ENCODE measurements at places on chromosomes 7 and 10.
A peak's percentile ranks its signal among the peaks of the same experiment; 100 is the strongest.

- peak; percentile 47 for DNase-seq
Measured at GRCh38 chr10:75187961-75188426, 22.6 kb upstream of the VDAC2 start.

- DNase-seq, result no peak
Measured at GRCh38 chr7:143901332-143901667, 676 bp downstream of the TCAF1 start.

DNA sequence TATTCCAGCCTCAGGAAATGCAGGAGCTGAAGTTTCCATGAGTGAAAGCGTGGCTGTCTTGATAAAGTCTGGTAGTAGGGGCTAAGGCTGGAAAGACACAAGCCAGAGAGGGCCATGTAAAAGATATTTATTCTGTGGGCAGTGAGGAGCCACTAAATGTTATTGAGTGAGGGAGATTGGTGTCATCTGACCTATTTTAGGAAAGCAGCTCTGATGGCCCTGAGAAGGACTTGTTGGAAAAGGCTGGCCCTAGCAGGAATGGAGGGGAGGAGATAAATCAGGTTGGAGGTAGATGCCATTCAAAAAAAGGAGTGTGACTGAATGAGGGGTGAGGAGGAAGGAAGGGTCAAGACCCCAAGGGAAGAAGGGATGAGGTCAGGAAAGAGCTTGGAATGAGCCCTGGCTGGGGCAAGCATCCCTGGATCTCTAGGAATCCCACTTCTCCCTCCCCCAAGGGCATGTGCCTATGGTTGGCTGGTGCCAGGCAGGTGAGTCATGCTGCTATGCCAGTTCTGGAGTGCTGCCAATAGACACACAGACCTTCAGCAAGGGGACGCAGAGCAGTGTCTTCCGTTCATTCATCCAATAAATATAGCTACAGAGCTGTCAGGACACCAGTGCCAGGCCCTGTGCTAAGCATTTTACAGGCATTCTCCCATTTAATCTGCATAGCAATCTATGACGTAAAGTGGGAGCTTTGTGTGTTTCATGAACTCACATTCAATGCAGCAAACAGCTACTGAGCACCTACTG lies 2.0 kb downstream of the ANKRD2 start:
- no peak for DNase-seq

- no peak for DNase-seq
Measured at GRCh38 chr10:36717118-36717517, 408.3 kb upstream of the ANKRD30A start.

DNA sequence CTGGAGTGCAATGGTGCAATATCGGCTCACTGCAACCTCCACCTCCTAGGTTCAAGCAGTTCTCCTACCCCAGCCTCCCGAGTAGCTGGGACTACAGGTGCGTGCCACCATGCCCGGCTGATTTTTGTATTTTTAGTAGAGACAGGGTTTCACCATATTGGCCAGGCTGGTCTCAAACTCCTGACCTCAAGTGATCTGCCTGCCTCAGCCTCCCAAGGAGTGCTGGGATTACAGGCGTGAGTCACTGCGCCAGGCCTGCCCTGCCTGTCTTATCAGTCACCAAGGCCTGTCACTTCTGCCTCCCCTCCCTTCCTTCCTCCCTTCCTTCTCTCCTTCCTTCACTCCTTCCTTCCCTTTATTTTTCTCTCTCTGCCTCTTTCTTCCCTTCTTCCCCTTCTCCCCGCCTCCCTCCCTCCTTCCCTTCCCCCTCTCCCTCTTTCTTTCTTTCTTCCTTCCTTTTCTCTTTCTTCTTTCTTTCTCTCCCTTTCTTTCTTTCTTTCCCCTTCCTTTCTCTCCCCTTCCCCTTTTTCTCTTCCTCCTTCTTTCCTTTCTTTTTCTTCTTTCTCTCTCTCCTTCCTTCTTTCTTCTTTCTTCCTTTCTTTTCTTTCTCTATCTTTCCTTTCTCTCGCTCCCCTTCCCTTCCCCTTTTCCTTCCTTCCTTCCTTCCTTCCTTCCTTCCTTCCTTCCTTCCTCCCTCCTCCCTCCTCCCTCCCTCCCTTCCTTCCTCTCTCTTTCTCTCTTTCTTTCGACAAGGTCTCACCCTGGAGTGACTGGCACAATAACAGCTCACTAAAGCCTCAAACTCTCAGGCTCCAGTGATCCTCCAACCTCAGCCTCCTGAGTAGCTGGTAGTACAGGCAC lies 3.1 kb upstream of the ST7 start:
- no peak for DNase-seq

GRCh38 chr7:121083138-121083789 lies 94.8 kb downstream of the CPED1 start:
- no peak for DNase-seq

GRCh38 chr10:35394411-35394851 lies 58.1 kb downstream of the CCNY start:
- DNase-seq, result no peak

GRCh38 chr7:14045651-14046050 lies 56.2 kb upstream of the ETV1 start:
- no peak for DNase-seq

GRCh38 chr10:103278537-103278823 lies 1.5 kb downstream of the INA start:
- DNase-seq, result no peak

DNA sequence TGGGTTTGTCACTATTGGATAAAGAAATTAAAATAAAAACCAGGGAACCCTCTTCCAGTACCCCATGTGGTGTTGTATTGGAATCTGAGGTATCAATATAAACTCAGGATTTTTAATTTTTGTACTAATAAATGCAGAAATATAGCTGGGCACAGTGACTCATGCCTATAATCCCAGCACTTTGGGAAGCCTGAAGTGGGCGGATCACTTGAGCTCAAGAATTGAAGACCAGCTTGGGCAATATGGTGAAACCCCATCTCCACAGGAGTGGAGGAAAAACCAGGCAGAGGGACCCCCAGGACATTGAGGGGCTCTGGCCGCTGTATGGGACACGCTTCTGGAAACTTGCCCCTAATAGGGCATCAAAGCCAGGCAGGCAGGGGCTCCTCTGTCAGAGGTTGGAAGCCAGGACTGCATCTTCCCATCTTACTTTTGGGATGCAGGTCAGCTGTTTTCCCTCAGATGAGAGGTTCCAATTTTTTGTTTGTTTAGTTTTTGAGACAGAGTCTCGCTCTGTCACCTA lies 11.1 kb downstream of the ADIRF start:
- no peak for DNase-seq

DNA sequence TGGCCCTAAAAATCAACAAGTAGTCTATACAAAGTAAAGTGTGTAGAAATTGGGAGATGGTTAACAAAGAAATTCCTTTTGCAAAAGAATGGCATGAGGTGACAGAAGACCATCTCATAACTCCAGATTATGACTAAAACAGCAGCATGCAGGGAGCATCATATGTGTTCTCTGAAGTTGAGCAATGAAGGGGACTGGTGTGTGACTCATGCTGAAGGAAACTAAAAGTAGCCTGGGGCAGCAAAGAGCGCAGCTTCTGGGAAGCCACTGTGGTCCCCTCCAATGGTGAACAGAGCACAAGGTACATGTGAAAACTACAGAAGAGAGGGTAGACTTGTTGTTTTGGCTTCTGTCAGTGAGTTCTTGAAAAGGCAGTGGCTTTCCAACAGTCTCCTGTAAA lies 133.4 kb downstream of the MACC1 start:
- DNase-seq, result no peak

DNA sequence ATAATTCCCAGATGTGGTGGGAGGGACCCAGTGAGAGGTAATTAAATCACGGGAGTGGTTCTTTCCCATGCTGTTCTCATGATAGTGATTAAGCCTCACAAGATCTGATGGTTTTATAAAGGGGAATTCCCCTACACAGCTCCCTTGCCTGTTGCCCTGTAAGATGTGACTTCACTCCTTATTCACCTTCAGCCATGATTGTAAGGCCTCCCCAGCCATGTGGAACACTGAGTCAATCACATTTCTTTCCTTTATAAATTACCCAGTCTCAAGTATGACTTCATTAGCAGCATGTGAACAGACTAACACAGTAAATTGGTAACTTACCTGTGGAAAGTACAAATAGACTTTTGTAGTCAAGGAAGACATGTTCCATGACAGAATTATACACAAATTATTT lies 55.2 kb downstream of the ZNF716 start:
- DNase-seq, result no peak

GRCh38 chr10:98953251-98953650 lies 282.4 kb downstream of the HPSE2 start:
- no peak for DNase-seq

DNA sequence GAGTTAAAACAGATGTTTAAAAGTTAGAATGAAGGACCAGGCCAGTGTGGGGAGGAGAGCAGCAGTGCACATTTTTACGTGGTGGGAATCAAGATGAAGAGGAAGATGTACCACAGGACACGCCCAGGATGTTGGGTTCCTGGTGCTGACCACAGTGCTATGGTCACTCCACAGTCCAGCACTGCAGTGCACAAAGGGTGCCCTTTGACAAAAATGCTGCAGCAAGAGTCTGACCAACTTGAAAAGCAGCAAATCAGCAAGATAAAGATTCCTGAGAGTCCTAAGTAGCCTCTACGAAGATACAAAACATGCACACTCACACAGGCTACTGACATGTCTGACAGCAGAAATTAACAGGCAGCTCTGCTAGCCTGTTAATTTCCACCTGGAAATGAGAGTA lies 107.1 kb downstream of the PIP4K2A start:
- DNase-seq, result no peak

GRCh38 chr7:70726951-70727378 lies 405.0 kb upstream of the GALNT17 start:
- no peak for DNase-seq

DNA sequence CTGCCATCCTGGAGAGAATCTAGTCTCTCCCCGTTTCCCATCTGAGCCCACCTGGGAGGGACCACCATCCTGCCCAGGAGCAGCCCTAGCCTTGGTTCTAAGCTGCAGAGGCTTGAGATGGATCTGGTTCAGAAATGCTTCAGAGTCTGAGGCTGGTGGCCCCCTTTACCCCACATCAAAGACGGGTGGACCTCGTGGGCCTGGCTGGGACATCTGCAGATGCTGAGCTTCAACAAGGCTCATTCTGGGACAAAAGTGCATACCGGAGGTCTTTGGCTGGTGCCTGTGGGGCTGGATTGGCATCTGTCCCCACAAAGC lies 4.9 kb upstream of the IRF5 start:
- no peak for DNase-seq

DNA sequence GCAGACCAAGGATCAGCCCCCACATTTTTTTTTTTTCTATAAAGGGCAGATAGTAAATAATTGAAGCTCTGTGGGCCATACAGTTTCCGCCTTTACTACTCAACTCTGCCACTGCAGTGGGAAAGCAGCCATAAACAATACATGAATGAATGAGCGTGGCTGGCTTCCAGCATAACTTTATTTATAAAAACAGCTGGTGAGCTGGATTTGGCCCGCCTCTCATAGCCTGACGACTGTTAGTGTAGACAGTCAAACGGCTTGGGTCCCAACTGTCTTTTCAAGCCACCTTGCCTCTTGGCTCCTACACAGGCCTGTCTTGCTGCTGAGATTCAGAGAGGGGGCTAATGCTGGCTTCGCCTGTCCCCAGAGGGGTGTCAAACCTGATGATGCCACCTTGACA lies 169.8 kb upstream of the GPR26 start:
- no peak for DNase-seq

- DNase-seq, result no peak
Measured at GRCh38 chr7:30382607-30383006, 96.0 kb downstream of the NOD1 start.

- DNase-seq, result no peak
Measured at GRCh38 chr7:155482511-155483183, 24.7 kb downstream of the EN2 start.

GRCh38 chr7:1136841-1137516 lies 23.0 kb downstream of the ZFAND2A start:
- no peak for DNase-seq

DNA sequence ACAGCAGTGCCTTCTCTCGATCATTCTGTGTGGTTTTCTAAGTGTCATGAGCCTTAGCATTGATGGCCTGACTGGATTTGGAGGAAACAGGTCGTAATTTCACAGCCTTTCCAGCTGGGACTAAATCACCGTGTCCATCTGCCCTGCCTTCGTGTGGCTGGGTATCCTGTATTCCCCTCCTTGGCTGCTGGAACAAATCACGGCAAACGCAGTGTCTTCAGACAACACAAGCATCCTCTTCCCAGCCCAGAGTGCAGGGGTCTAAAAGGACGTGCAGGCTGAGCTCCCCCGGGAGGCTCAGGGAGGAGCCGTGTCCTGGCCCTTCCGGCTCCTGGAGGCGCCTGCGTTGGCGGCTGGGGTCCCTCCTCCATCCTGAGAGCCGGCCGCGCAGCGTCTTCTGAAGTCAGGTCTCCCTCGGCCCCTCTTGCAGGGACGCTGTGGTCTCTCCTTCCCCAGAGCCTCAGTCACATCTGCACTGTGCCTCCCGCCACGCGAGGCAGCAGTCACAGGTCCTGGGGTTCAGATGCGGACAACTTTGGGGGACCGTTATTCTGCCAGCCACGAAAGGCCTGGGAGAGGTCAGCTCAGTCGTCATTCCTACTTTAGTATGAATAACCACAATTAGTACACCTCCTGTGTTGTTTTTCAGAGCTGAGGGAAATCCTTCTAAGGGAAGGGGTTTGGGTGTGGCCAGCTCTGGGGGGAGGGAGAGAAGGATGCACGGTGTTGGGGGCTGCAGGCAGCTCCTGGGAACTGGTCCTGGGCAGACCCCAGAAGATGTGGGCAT lies 41.1 kb downstream of the FAM20C start:
- DNase-seq, result no peak

DNA sequence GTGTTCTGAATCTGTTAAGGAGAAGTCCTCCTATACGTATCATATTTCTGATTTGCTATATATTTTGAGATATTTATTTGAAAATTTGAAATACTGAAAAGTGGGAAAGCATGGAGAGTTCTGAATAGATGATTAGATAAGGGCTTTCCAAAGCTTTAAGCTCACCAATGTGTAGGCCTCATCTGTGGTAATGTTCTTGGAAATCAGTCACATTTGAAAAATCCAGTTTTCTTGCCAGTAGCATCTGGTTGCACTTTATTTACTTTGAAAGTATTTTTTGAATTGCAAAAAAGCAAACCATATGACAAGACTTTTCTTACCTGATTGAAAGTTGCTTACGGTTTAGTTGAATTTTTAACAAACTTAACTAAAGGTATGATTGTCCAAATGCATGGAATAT lies 21.7 kb downstream of the ADD3 start:
- no peak for DNase-seq

- DNase-seq, result no peak
Measured at GRCh38 chr7:101985903-101986734, 168.7 kb downstream of the CUX1 start.

All from stimulated activated CD8-positive, alpha-beta memory T cell treated with anti-CD3 and anti-CD28 coated beads, Interleukin-2, amount 100 ng/mL, for 1 hour (primary cell).